T follicular helper cell (primary cell): ENCODE measurements at places on chromosomes 12 and 14.

GRCh38 chr12:132659146-132659545, 28.0 kb downstream of the POLE start:
- no peak for DNase-seq

GRCh38 chr12:52564582-52564981, 9.1 kb downstream of the KRT74 start:
- no peak for DNase-seq

- DNase-seq: no peak
Measured at GRCh38 chr14:55107766-55108554, 21.1 kb upstream of the LGALS3 start.

DNA sequence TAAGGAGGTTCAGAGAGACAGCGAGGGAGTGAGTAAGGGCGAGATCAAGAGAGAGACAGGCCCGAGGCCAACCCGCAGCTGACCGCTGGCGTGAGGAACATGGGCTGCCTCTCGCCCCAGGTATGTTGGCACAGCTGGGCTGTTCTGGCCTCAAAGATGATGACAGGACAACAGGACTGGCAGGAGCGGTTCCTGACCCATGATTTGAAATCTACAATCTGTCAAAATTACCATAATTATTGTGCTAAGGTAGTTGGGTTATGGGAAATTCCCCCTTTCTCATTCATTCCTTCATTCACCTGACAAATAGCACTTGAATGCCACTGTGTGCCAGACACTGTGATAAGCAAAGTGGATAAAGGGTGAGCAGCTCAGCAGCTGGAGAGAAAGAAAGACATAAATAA, 5.1 kb upstream of the ENDOU start:
- no peak for DNase-seq

DNA sequence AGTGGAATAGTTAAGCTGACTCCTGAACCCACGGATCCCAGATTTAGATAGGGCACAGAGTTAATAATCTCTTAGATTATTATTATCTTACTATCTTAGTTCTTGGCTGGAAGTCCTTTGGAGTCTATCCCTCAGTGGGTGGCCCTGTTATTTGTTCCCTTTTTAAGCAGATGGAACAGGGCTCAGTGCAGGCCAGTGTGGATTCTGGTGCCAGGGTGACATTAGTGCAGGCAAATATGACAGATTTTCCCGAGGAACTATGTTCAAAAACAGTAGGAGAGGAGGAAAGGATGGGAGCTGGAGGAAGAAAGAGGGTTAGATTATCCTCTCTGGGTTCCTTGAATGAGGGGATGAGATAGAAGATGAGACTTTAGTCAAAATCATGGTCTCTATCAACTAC, 41.4 kb upstream of the CISTR start:
- no peak for DNase-seq

DNA sequence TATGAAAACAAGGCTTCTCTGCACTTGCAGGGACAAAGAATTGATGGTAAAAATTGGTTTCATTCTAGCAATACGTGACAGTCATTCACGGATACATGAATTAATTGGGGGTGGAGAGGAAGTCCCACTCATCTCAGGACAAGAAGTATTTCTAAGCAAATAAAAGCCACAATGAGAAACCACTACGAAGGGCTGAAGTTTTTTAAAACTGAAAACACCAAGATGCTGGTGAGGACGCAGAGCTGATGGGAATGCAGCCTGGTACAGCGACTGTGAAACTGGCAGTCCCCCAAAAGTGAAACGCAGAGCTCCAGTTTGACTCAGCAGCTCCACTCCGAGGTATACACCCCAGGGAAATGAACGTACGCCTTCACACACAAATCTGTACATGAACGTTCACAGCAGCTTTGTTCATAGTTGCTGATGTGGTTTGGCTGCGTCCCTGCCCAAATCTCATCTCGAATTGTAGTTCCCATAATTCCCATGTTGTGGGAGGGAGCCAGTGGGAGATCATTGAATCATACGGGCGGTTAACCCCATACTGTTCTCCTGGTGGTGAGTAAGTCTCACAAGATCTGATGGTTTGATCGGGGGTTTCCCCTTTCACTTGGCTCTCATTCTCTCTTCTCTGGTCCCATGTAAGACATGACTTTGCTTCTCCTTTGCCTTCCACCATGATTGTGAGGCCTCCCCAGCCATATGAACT, 89.0 kb downstream of the SCARB1 start:
- no peak for DNase-seq

- no peak for DNase-seq
Measured at GRCh38 chr12:54228471-54228870, 39.7 kb upstream of the SMUG1 start.

- no peak for DNase-seq
Measured at GRCh38 chr12:128820723-128821432, 2.9 kb downstream of the SLC15A4 start.

DNA sequence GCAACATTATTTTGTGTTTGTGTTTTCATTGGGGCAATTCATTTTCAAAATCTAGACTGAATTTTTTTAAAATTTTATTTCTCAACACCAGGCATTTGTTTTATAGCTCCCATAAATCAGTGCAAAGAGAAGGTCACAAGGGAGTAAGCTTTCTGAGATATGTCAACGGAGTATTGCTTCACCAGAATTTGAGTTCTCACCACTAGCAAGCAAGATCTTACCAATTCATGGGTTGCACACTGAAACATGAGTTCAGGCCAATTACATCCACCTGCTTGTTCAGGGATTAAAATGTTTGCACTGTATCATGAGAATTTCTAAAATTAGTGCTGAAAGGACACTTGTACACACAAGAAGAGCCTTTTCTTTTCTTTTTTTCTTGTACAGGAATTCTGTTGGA, 121.9 kb downstream of the CAND1 start:
- DNase-seq: no peak

DNA sequence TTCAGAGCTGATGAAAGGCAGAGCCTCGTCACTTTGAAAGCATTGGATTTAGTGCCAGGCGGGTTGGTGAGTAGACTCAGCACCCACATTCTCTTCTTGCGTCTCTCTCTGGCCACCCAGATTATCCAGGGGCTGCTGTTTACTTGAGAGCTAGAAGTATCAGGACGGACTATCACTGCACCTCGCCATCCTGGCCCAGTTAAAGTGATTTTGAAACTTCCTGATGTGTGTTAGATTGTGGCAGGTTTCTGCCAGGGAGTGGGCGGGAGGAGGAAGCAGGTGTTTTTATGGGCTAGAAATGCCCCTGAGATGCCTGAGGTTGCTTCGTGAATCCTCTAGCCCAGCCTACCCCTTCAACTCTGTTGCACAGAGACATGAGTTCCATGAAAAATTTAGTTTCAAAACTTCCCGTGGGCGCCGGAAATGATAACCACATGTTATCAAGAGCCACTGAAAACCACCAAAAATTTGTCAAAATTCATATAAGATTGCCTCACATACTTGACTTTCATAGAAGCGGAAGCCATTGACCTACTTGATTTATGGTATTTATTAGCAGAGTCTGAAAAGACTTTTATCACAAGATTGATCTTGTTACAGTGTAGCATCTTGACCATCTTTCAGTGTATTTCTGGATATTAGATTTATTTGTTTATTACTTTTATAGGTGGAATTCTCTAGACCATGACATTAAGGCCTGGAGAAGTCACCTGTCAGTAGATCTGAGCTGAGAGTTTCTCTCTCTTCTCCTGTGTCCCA, 466.0 kb downstream of the RAD51B start:
- DNase-seq: no peak

GRCh38 chr14:36785511-36785910, 123.9 kb downstream of the PAX9 start:
- no peak for DNase-seq

DNA sequence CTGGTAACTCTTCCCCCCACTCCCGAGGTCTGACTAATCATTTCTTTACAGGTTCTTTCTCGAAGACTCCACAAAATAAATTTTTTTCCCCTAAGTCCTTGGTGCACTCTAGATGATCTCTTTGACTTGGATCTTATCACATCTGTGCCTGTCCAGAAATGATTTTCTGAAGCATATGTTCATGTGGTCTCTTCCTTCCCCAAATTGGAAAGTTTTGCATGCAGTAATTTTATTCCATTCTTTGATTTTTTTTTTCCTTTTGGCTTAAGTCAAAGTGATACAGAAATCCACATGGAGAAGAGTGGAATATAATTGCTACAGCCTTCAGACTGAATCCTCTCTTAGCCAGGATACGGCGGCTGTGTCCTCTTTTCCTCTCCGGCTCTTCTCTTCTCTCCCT, 213.3 kb downstream of the BMP4 start:
- no peak for DNase-seq

GRCh38 chr12:74620921-74621320, 83.3 kb downstream of the ATXN7L3B start:
- DNase-seq: no peak

DNA sequence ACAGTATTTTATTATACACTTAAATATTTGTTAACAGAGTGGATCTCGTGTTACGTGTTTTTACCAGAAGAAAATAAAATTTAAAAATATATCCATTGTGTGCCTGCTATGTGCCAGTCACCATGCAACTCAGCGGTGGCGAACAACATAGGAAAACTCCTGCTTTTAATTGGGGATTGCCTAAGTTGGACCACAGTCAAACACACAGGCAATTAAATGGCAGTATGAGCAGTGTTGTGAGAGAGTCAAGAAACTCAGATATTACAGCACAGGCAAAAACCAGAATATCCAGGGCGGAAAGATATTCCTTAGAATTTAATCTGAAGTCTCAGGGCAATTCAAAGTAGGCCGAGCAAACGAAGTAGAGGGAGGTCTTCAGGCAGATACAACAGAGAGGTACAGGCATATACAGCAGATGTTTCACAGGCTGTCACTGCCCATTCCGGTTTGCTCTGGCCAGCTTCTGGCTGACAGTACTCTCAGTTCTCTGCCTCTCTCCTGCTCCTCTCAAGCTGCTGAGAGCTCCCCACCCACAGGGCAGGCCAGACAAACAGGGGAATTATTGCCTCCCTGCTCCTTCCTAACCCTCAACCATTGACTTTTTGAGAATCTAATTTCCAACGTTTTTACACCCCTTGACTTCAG, 540.2 kb upstream of the TMEM132C start:
- no peak for DNase-seq

DNA sequence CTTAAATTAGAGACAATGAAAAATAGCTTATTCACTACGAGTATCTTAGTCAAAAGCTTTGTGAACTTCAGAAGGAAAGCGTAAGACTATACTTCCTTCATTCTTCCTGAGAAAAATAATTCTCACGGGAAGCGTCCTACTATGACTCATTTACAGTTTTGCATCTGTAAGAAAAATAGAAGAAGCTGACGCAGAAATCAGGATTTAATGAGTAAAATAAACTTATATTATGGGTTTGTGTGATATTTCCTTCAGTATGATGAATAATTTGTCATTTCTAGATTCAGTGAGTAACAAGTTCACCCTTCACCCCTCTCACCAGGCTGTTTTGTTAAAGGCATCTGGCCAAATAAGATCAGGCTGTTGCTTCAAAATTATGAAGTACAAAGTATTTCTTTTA, 17.8 kb upstream of the PDE3A start:
- no peak for DNase-seq

DNA sequence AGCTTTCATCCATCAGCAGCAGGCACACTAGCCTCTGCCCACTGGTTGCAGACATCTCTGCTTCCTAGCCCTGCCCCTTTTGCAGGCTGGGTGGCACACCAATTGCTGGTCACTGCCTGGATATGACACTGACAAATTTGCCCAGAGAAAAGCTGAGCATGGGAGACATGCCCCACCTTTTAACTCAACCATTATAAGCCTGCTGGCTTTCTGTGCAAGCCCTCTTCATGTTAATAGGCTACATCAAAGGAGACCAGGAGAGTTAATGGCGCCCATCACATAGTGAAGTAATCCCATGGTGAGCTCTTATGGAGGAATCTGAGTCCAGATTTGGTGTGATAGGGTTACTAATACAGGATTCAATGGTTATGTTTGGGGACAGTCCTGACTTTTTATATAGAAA, 139.2 kb downstream of the KICS2 start:
- no peak for DNase-seq

GRCh38 chr12:95218150-95219133, 835 bp downstream of the VEZT start:
- peak; percentile 19 for DNase-seq

- no peak for DNase-seq
Measured at GRCh38 chr12:52317468-52318052, 3.6 kb downstream of the KRT83 start.

- DNase-seq: no peak
Measured at GRCh38 chr12:19223695-19224094, 94.2 kb downstream of the PLEKHA5 start.

DNA sequence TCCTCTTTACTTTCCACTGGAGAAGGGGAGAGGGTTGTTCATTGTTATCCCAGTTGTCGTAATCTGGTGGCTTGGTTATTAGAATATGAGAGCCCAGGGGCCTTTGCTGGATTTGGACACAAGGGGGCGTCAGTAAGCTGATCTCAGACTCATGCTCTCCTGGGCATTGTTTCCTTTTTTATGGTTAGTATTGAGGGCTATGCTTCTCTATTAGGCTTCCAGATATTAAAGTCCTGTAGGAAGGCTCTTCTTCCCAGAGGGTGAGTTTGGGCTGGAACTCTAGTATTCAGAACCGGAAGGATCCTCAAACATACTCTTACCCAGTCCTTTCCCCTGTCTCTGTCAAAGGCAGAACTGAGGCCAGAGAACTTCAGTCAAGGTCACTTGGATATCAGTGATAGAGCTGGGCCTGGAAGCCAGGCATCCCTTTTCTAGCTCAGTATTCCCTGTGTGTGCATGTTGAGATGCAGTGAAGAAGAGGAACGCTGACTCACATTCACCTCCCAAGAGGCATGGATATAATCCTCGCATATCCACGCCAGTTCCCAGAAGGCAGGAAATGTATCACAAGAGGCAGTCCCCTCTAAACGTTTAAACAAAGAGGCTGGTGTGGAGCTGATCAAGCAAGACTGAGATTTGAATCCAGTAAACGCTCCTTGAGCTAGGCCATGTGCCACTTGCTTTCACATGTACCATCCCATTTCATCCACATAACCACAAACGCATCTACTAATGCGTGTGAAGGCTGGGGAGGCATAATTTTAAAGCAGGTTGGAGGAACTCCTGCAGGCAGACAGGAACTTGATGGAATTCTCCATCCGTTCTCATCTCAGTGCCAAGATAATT, 41.6 kb downstream of the UBE3B start:
- DNase-seq: peak; percentile 35

GRCh38 chr12:45388545-45388944, 172.7 kb downstream of the ANO6 start:
- no peak for DNase-seq

- DNase-seq: no peak
Measured at GRCh38 chr12:12210416-12210815, 56.4 kb downstream of the LRP6 start.

GRCh38 chr14:24990050-24990449, 59.9 kb downstream of the STXBP6 start:
- no peak for DNase-seq

- DNase-seq: no peak
Measured at GRCh38 chr12:14928931-14929330, 9.4 kb downstream of the ERP27 start.
